ENCODE measurements at places on chromosomes 3 and 15.

DNA sequence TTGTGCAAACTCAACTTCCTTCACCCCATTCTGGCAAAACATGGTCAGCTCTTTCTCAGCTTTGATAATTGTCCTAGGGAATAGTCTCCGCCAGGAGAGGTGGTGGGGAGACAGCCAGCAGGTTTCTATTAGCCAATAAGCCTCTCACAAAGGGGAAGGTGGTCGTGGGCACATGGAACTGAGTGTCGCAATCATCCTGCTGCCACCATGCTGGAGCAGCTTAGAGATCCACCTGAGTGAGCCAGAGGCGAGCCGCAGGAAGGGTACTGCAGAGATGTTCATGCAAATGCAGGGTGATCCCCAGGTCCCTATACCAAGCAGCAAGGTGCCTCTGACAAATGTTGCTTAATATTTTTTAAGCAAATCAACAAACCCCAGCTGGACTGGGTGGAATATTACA lies 182.8 kb downstream of the RORA start:
- no peak for DNase-seq

- DNase-seq, result no peak
Observed at GRCh38 chr3:118641608-118642007, 393.0 kb downstream of the IGSF11 start.

GRCh38 chr15:73583544-73583943 lies 49.6 kb downstream of the NPTN start:
- no peak for DNase-seq

- DNase-seq, result no peak
Observed at GRCh38 chr3:69659180-69659910, 79.9 kb upstream of the MITF start.

Measured in stimulated activated CD4-positive, alpha-beta T cell treated with anti-CD3 and anti-CD28 coated beads, Interleukin-2, amount 100 ng/mL, for 24 hours (primary cell).